ENCODE measurements at places on chromosomes 4 and X.

DNA sequence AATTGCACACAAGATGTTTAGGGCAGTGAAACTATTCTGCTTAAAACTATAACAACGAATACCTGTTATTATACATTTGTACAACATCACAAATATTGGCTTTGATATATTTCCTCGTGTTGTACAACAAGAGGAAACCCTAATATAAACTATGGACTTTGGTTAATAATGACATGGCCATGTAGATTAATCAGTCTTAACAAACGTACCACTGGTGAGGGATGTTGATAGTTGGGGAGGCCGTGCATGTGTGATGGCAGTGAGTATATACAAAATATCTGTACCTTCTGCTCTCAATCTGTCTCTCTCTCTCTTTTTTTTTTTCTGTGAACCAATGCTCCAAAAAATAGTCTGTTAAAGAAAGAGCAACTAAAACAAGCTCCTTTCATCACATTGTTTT is 22.2 kb upstream of the HPGD start:
- no peak for DNase-seq

DNA sequence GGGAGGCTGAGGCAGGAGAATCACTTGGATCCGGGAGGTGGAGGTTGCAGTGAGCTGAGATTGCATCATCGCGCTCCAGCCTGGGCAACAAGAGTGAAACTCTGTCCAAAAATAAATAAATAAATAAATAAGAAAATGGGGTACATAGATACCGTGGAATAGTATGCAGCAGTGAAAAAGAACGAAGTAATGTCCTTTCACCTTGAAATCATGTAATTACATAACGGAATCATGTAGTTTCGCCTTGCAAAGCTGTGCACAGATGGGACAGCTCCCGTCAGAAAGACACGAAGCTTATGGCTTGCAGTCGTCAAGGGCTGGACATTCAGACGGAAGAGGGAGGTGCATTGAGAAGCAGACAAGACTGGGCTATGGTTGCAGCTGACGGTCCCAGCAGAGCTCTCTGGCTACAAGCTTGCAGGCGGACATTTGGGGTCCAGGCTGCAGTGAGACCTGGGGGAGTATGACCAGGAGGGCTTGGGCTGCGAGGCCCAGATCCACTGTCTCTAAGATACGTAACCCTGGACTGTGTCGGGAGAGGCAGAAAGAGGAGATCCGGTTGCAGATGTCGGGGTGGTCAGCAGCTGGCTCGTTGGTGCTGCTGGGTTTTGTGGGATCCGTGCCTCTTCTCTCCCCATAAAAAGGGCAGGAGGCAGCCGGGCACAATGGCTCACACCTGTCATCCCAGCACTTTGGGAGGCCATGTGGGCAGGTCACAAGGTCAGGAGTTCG is 6.2 kb upstream of the P2RY8 start:
- DNase-seq: no peak

DNA sequence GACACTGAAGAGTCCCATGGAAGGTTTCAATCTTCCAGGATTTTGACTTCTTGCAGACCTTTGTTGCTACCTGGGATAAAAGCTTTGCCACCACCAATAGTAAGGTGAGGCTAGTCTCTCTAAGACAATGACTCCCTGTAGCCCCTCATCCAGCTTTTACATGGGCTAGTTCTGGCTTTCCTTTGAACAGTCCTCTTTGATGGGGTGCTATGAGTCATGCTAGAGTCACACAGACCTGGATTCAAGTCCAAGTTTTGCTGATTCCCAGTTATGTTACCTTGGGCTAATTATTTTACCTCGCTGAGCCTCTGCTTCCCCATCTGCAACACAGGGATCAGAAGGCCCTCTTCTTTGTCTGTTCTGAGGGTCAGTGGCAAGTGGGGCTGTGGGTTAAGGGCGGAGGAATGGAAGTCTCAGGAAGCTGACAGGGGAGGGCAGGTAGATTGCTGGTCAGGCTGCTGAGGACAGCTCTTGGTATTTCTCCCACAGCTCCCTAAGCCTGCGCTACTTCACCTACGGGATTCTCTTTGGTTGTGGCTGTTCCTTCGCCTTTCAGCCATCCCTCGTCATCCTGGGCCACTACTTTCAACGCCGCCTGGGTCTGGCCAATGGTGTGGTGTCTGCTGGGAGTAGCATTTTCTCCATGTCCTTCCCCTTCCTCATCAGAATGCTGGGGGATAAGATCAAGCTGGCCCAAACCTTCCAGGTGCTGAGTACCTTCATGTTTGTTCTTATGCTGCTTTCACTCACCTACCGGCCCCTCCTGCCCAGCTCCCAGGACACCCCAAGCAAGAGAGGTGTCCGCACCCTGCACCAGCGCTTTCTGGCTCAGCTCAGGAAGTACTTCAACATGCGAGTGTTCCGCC is 90.3 kb downstream of the RLIM start:
- no peak for DNase-seq

- no peak for DNase-seq
Measured at GRCh38 chr4:184979461-184980124, 38.7 kb upstream of the HELT start.

GRCh38 chrX:54043056-54043455 is 1.2 kb downstream of the PHF8 start:
- no peak for DNase-seq

DNA sequence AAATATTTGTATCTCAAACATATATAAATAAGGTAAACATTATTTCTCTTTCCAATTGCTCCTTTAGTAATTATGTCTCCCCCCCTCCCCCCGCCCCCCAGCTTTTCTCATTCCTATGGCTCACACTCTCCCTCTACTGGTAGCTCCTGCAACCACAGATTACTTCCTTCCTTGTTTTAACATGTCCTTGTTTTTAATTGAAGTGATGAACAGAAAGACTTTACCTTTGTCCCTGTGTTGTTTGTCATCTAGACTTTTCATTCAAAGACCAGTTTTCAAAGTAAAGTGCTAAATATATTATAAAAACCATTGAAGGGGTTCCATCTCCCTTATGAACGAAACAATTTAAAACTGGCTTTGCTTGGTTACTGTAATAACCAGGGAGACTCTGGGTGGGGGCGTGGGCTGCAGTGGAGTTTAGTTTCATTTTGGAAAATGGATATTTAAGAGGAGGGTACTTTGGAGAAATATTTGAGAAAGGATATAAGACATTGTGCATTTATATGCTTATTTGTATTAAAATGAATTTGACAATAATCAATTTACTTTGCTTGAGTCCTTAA is 352.9 kb downstream of the RAPGEF2 start:
- DNase-seq: no peak

DNA sequence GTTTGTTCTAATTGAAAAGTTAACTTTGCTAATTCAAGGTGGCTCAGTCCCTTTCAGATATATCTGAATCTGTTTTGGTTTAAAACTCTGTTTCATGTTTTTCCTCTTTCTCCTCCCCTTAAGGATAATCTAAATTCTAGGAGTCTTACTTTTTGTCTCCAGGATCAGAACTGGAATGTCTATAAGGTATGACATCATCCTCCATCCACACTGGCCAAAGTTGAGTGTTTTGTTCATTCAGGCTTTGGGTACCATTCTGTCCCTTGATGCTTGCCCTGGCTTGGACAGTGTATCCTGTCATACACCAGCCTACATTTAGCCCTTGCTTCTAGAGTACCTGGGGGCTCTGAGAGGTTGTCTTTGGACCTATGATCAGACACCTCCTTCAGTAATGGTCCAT is 56.8 kb upstream of the ANTXR2 start:
- DNase-seq: no peak

DNA sequence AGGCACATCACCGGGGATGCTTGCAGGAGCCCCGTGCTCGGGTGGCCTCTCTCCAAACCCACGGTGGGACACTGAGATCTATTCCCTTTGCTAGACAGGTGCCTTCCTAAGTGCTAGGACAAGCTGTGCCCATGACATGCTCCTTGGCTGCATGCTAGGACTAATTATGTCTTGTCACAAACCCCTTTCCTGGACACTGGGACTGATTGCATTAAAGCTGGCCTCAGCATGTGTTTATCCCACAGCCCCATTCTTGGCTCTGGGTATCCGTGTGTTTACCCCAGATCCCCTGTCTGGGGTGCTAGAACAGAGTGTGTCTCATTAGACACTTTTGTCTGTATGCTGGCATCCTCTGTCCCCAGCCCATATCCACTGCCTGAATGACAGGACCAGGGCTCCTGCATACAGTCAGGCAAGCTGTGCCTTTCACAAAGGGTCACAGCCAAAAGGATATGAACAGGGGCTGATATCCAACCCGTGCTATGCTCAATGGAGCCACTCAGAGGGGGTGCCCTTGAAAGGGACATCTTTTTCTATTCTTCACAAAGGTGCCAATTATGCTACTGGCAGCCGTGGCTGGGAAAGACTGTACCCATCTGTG is 9.2 kb upstream of the IQSEC2 start:
- DNase-seq: no peak

DNA sequence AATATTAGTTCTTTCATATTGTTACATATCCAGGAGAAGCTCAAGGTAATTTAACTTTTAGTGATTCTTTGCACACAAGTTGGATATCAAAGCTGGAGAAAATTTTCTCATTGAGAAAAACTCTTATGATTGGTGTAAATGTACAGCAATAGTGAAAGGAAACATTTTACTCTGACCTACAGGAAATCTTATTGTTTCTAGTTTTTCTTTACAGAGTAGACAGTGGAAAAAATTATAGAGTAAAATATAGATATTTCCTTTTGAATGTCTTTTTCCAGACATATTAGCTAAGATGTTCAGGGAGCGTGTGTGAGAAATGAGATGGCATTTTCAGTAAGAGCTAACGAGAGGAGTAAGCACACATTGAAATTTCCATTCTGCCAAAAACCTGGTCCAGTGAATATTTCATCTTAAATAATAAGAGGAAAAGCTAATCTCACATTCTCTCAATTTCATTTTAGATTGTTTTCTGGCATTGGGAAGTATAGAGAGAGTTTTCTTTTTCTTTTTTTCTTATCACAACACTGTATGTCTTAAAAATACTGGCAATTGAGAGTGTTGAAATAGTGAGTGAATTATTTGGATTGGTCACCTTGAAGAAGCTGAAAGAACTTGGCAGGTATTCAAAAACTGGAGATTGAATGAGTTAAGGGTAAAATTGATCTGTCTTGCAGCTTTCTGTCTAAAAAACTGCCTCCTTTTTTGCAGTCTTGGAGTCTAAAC is 15.6 kb upstream of the ATP8A1 start:
- DNase-seq: no peak

DNA sequence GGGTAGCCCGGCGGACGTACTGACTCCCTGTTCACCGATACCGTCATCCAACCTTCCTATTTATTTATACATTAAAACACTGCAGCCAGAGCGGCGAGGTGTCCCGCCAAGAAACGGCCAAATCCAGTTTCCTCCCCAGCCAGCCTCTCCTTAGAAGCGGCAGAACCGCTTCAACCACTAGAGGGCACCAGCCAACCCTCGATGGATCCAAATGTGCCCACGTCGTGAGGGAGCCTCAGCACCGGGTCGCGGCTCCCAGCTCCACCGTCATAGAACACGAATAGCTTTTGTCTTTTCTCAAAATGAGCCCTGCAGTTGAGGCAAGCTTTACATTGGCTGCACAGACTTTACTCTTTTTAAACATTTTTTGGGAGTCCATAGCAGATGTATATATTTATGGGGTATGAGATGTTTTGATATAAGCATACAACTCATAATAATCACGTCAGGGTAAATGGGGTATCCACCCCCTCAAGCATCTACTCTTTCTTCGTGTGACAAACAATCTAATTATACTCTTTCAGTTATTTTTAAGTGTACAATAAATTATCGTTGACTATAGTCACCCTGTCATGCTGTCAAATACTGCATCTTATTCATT is 13.0 kb upstream of the HELT start:
- DNase-seq: peak; percentile 74

- DNase-seq: no peak
Measured at GRCh38 chr4:76582074-76582816, 147.2 kb downstream of the SHROOM3 start.

DNA sequence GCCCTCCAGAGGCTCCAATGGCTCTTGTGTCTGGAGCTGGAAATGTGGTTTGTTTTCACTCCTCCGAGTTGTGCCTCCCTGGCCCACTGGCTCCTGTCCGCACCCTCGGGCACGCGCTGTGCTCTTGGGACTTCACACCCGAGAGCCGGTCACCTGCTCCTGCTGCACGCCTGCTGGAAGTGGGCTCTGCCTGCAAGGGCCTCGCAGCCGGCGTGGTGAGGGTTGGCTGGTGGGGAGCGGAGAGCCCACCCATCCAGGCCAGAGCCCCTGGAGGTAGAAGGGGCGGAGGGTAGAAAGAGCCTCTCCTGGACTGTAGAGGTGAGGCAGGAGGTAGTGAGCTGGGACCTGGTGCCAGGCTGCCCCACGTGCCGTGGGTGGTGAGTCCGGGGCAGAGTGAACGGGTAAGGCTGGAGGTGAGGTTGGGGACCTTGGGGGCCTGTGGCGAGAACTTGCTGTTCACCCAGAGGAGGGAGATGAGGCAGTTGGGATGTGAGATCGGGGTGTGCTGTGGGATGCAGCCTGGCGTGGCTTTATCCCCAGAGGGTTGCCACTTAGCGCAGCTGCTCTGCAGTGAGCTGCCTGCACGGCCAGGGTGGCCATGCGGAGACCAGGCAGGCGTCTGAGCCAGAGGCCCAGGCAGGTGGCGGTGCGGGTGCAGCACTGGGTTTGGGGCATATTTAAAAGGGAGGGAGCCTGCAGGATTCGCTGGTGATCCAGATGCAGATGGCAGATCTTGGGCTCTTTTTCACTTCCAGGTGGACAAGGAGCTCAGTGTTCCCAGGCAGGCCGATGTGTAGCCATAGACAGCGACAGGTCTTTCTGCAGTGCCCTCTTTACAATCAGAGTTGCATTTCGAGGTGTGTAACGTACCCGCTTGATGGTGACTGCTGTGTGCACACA is 48.8 kb downstream of the PCGF3 start:
- DNase-seq: no peak

GRCh38 chr4:189974056-189974455 is 33.4 kb downstream of the FRG1 start:
- no peak for DNase-seq

DNA sequence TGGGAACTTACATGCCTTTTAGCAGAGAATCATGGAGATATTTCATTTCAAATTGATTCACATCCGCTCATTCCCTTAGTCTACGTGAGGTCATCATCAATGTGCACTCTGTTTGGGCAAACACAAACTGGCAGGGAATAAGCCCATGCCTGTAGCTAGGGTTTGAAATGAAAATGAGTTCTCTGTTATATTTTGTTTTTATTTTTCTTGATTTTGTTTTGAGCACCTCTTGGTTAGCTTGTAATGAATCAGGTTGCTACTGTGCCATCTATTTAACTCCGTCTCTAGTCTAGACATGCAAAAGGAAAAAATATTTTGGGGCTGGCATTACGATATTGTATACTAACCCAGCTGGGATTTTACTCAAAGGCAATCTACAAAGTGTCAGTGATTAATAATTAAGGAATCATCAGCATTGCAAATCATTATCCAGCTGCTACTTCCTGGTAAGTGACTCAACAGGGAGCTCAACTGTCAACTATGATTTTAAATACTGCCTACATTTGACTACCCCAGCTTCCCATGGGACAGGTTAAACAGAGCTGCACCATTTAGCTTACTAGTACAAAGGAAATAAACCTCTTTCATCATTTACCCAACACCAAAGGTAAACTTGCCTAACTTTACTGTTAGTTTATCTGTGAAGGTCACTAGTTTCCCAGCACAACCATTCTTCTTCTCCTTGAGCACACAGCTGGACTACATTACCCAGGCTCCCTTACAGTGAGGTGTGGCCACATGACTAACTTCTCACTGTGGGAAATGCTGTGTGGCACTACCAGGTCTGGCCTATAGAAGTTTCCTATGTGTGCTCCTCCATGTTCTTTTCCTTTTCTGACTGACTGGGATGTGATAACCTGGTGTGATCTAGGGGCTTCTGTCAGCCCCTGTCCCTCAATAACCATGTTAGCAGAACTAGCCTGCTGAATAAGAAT is 21.2 kb upstream of the TRPC5OS start:
- DNase-seq: no peak
